ENCODE measurements at places on chromosomes 12 and 14. TPM values are rescaled to one million over a fixed set of nuclear protein-coding genes. Genes with fewer than 3 reads are reported as not detected.

- no peak overlapping the region for H3K4me3 ChIP-seq
- no peaks in the 10 kb centered on the region for H3K4me1 ChIP-seq
- H3K36me3 ChIP-seq = no peaks in the 10 kb centered on the region
- H3K27ac ChIP-seq = no peak overlapping the region
- no peaks in the 10 kb centered on the region for H3K27me3 ChIP-seq
These were observed 74.2 kb downstream of the NOC4L start for GRCh38 chr12:132218527-132218875.

DNA sequence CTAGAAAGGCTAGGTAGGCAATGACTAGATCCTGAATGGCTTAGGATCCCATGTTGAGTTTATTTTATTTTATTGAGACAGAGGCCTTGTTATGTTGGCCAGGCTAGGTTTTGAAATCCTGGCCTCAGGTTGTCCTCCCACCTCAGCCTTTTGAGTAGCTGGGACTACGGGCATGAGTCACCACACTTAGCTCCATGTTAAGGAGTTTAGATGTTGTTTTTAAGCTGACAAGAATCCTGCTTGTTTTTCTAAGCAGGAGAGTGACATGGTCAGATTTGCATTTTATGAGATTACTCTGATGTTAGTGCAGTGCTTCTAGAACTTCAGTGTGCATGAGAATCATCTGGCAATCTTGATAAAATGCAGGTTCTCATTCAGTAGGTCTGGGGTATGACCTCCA lies 14.5 kb downstream of the CCDC198 start:
- no peaks in the 10 kb centered on the region for H3K4me1 ChIP-seq
- no peaks in the 10 kb centered on the region for H3K27me3 ChIP-seq
- no peak overlapping the region for H3K4me3 ChIP-seq
- DNase-seq = no peak

DNA sequence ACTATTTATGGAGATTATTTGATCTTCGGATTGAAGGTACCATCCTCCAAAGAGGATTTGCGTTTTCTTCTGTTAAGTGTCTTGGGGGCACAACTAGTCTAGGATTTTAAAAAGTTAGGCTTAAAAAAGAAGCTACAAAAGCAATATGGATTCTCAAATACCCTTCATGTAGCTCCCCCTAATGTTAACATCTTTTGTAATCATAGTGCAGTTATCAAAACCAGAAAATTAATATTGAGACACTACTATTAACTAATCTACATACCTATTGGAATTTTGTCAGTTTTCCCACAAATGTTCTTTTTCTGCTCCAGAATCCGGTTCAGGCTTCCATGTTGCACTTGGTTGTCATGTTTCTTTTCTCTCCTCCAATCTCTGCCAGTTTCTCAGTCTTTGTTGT lies 62.5 kb downstream of the BICDL1 start:
- no peak overlapping the region for H3K4me3 ChIP-seq
- no peak overlapping the region for H3K27ac ChIP-seq
- H3K27me3 ChIP-seq = no peaks in the 10 kb centered on the region
- no peaks in the 10 kb centered on the region for H3K4me1 ChIP-seq
- no peak for DNase-seq

GRCh38 chr12:92908108-92908507 lies 21.0 kb downstream of the EEA1 start:
- no peak overlapping the region for H3K4me3 ChIP-seq
- no peak for DNase-seq
- no peaks in the 10 kb centered on the region for H3K4me1 ChIP-seq
- no peaks in the 10 kb centered on the region for H3K27me3 ChIP-seq
- H3K27ac ChIP-seq = no peak overlapping the region

GRCh38 chr14:20460458-20461224 lies 593 bp downstream of the PIP4P1 start:
- H3K4me1 ChIP-seq = peaks cover 30% of the 10 kb centered on the region
- peak; percentile 61 for DNase-seq
- no peaks in the 10 kb centered on the region for H3K27me3 ChIP-seq
- peak overlapping the region; percentile 88 for H3K4me3 ChIP-seq
- peaks cover 38% of the 10 kb centered on the region for H3K36me3 ChIP-seq
- H3K27ac ChIP-seq = peak overlapping the region; percentile 95

- no peaks in the 10 kb centered on the region for H3K36me3 ChIP-seq
- H3K4me3 ChIP-seq = no peak overlapping the region
- DNase-seq = no peak
- no peak overlapping the region for H3K27ac ChIP-seq
These were observed 214.4 kb upstream of the DIO2 start for GRCh38 chr14:80425686-80426085.

GRCh38 chr12:29681370-29681769 lies 102.4 kb downstream of the TMTC1 start:
- no peak overlapping the region for H3K27ac ChIP-seq
- DNase-seq = no peak
- no peak overlapping the region for H3K4me3 ChIP-seq
- H3K4me1 ChIP-seq = no peaks in the 10 kb centered on the region
- no peaks in the 10 kb centered on the region for H3K27me3 ChIP-seq

DNA sequence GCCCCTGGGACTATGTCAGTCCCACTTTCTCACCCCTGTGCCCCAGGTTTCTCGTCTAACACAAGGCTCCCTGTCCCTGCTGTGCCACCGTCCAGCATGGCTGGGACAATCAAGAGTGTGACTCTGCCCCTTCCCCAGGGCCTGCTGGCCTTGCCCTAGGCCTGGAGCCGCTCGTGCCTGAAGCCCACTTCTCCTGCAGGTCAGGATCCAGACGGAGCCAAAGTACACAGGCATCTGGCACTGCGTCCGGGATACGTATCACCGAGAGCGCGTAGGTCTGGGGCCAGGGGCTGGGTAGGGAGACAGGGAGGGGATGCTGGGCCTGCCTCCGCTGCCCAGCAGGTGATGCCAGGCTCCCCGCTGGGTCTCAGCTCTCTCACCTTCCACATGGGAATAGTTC lies 2.8 kb downstream of the SLC25A47 start:
- H3K27me3 ChIP-seq = no peaks in the 10 kb centered on the region
- peaks cover 17% of the 10 kb centered on the region for H3K4me1 ChIP-seq
- DNase-seq = no peak
- H3K27ac ChIP-seq = no peak overlapping the region
- no peaks in the 10 kb centered on the region for H3K36me3 ChIP-seq

DNA sequence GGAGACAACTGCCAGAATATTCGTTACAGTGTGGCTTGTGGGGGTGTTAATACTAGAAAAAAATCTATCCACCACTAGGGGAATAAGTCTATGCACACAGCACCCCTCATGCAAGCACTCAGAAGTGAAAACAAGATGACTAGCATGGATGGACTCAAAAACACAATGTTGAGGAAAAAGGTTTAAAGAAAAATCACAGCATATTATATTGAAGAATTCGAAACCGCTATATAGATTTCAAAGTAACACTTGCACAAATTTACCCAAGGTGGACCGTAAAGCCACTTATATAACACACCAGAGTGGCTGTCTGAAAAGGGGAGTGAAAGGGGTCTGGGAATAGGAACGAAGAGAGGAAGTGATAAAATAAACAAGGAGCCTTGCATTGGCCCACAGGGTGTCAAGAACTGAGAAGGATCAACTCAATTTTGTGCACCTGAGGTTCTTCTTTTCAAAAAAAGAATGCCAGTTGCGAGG lies 544 bp downstream of the ABCD4 start:
- no peaks in the 10 kb centered on the region for H3K27me3 ChIP-seq
- H3K4me1 ChIP-seq = peaks cover 15% of the 10 kb centered on the region
- peak overlapping the region; percentile 90 for H3K27ac ChIP-seq
- peak; percentile 64 for DNase-seq

GRCh38 chr12:4293299-4293965 lies 19.9 kb downstream of the CCND2 start:
- no peak for DNase-seq
- no peaks in the 10 kb centered on the region for H3K27me3 ChIP-seq
- H3K4me3 ChIP-seq = no peak overlapping the region
- H3K4me1 ChIP-seq = peaks cover 24% of the 10 kb centered on the region

- H3K27me3 ChIP-seq = no peaks in the 10 kb centered on the region
- no peaks in the 10 kb centered on the region for H3K36me3 ChIP-seq
- H3K4me3 ChIP-seq = no peak overlapping the region
- H3K4me1 ChIP-seq = no peaks in the 10 kb centered on the region
These were observed 48.1 kb downstream of the GALNT8 start for GRCh38 chr12:4768341-4768740.

GRCh38 chr14:106538201-106538600 lies 1011.8 kb downstream of the TMEM121 start:
- H3K27me3 ChIP-seq = no peaks in the 10 kb centered on the region
- no peaks in the 10 kb centered on the region for H3K4me1 ChIP-seq
- DNase-seq = no peak
- no peak overlapping the region for H3K4me3 ChIP-seq
- no peaks in the 10 kb centered on the region for H3K36me3 ChIP-seq

DNA sequence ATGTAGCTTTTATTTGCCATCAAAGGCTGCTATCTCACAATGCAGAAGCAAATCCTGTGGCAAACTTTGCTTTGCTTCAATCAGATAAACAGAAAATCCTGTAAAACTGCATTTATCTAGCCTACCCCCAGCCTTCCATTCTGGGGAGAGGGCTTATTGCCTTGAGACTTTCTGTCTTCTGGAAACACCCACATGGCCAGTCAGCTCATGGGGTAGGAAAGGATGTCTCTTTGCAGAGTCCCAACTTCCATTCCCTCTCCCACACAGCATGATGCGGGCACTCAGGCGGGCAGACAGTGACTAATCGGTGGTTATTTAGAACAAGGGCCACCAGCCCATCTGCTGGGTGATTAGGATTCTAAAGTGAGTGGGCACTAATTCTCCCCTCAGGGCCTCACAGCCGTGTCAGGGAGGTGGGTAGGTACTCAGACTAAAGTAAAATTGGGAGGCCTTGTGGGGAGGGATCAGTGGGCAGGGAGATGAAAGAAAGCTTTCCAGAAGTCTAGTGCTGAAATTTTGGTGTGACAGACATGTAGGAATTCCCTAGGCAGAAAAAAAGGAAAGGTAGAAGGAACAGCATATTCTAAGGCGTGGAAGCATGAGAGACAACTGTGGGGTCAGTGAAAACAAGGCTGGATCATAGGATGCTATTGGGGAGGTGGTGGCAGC lies 720.5 kb downstream of the VRK1 start:
- H3K27ac ChIP-seq = no peak overlapping the region
- no peaks in the 10 kb centered on the region for H3K4me1 ChIP-seq
- H3K36me3 ChIP-seq = no peaks in the 10 kb centered on the region
- no peak overlapping the region for H3K4me3 ChIP-seq
- no peaks in the 10 kb centered on the region for H3K27me3 ChIP-seq
- no peak for DNase-seq

DNA sequence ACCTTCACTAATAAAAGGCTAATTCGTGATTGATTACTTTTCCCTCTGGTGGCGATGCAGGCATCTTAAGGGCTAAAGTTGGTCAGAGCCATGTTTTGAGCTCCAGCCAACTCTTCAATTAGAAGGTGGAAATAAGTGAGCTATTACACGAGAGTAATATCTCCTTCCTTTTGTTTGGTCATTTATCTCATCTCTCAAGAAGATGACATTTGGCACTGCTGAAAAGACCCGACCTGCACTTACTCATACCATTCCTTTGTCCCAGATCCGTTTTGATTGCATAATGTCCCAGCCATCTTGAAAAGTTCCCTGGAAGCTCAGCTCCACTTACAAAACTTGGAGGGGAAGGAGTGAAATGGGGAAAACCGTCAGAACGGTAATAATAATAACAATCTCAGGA lies 316.2 kb downstream of the VRK1 start:
- H3K4me1 ChIP-seq = no peaks in the 10 kb centered on the region
- no peaks in the 10 kb centered on the region for H3K36me3 ChIP-seq
- no peak overlapping the region for H3K27ac ChIP-seq
- DNase-seq = no peak
- H3K27me3 ChIP-seq = no peaks in the 10 kb centered on the region
- H3K4me3 ChIP-seq = no peak overlapping the region

- H3K36me3 ChIP-seq = peaks cover 2% of the 10 kb centered on the region
- no peak overlapping the region for H3K27ac ChIP-seq
- DNase-seq = no peak
- no peaks in the 10 kb centered on the region for H3K4me1 ChIP-seq
- no peaks in the 10 kb centered on the region for H3K27me3 ChIP-seq
- H3K4me3 ChIP-seq = no peak overlapping the region
These were observed 1.9 kb upstream of the SCFD1 start for GRCh38 chr14:30620178-30620577.

The CACNB3 gene
- 20.6 TPM for polyA plus RNA-seq

The P2RX2 gene
- 24.1 TPM for polyA plus RNA-seq

The ENTPD5 gene
- polyA plus RNA-seq = 75.2 TPM

The GEMIN2 gene
- 12.7 TPM for polyA plus RNA-seq

The FOXG1 gene
- polyA plus RNA-seq = not detected

The NOVA1 gene
- polyA plus RNA-seq = 11.6 TPM

The EML5 gene
- 6.2 TPM for polyA plus RNA-seq

The LIN7A gene
- polyA plus RNA-seq = 10.1 TPM
